ENCODE measurements at places on chromosomes 7 and 10. TPM values are rescaled to one million over a fixed set of nuclear protein-coding genes. Genes with fewer than 3 reads are reported as not detected.

PVRIG gene
- total RNA-seq, result 33.4 TPM

GRCh38 chr10:103764296-103765088 lies 90.9 kb downstream of the SH3PXD2A start:
- no peak overlapping the region for H3K4me3 ChIP-seq
- no peaks in the 10 kb centered on the region for H3K27me3 ChIP-seq
- no peaks in the 10 kb centered on the region for H3K36me3 ChIP-seq
- peaks cover 39% of the 10 kb centered on the region for H3K4me1 ChIP-seq
- peak overlapping the region; percentile 58 for H3K27ac ChIP-seq
- DNase-seq, result no peak

DNA sequence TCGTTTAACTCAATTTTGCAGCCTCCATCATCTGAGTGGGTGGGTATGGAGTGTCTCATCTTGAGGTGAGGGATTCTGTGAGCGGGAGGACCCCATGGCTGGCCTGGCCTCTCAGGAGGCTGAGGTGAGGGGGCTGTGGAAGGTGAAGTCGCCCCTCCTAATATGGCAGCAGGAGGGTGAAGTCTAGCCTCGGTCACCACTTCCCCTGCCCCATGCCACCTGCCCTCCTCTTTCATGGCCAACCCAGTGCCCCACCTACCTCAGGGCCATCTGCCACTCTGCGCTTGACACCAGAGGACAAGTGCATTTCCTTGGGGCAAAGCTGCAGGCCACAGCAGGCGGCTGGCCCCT lies 8.7 kb downstream of the RASGEF1A start:
- no peak overlapping the region for H3K4me3 ChIP-seq
- H3K27me3 ChIP-seq, result peaks cover 10% of the 10 kb centered on the region
- DNase-seq, result no peak
- H3K27ac ChIP-seq, result no peak overlapping the region

DNA sequence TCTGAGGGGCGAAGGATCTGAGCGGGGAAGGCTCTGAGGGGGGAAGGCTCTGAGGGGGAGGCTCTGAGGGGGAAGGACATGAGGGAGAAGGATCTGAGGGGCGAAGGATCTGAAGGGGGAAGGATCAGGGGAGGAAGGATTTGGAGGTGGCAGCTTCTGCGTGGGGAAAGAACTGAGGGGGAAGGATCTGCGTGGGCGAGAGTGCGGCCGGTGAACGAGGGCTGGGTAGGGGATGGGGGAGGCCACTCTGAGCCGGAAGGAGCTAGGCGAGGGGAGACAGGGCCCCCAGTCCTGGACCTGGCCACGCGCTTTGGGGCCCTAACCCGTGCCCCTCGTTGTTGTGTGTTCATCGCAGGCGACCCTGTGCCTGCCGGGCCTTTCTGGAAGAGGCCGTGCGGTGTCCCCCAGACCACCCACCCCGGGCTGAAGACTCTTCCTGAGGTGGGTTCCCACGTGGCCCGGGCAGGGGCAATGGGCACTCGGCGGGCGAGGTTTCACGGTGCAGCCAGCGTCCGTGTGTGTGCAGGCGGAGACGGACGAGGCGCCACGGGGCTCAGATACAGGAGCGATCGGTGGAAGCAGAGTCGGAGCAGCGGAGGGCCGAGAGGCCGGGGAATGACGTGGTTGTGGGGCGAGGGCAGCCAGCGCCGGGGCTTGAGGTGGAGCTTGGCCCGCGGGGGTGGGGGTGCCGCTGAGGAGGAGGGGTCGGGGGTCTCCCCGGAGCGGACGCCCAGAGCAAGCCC lies 2.0 kb downstream of the CALY start:
- H3K36me3 ChIP-seq, result no peaks in the 10 kb centered on the region
- H3K27ac ChIP-seq, result no peak overlapping the region
- no peak for DNase-seq
- peak overlapping the region; percentile 62 for H3K4me3 ChIP-seq

DNA sequence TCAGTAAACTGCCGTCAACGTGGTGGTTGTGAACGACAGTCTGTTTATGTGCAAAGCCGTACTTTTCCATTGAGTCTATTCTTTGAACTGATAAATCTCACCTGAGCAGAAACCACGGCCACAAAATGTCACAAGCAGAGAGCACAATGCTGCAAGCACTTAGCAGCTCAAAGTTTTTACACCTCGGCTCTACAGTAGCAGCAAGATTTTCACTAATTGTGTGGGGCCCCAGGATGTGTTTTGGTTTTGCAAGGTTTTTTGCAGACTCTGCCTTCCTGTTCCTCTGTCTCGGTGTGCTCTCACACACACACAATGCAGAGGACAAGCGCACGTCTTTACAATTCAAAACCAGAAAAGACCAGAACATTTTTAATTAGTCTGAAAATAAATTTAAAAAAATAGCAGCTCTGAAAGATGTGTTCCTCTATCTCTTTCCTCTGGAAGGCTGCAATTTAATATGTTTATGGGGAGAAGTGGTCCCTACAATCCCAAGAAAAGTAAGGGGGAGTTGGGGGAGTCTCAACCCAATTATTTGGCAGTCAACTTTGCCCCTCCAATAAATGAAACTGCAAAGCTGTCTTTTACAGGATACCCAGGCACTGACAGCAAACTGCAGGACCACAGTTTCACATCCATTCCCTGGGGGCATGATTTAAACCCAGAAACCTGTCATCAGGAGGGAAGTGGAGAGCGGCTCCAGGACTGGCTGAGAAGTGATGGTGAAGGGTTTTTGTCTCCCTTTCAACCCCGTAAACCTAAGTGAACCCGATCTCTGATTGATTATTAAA lies 73.8 kb upstream of the SFMBT2 start:
- H3K4me3 ChIP-seq, result peak overlapping the region; percentile 72
- peak; percentile 55 for DNase-seq
- H3K4me1 ChIP-seq, result peaks cover 66% of the 10 kb centered on the region

GRCh38 chr7:142356166-142356565 lies 98.3 kb upstream of the PRSS58 start:
- no peak overlapping the region for H3K27ac ChIP-seq
- H3K4me1 ChIP-seq, result peaks cover 30% of the 10 kb centered on the region
- no peak for DNase-seq
- no peaks in the 10 kb centered on the region for H3K36me3 ChIP-seq

CWF19L1 gene
- 53.6 TPM for total RNA-seq

- no peak for DNase-seq
- no peak overlapping the region for H3K27ac ChIP-seq
- H3K36me3 ChIP-seq, result no peaks in the 10 kb centered on the region
Measured at GRCh38 chr7:1224086-1224716, 8.5 kb upstream of the UNCX start.

DNA sequence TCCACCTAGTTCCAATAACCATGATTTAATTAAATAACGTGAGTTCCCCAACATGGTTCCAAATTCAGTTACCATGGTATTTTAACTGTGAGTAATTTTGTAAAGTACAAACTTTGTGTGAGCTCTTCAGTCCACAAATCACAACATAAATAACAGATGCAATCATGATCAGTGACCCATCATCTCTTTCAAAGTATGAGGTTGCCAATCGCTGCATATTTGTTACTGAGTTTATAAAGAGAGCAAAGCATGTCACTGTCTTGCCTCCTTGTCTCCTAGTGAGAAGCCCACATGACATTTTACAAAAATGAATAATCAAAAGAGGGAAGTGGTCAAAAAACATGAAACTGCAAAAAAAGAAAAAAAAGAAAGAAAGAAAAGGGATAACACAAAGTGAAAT lies 69.1 kb upstream of the PDSS1 start:
- DNase-seq, result no peak
- peaks cover 7% of the 10 kb centered on the region for H3K27me3 ChIP-seq
- H3K36me3 ChIP-seq, result no peaks in the 10 kb centered on the region
- H3K4me1 ChIP-seq, result peaks cover 5% of the 10 kb centered on the region
- no peak overlapping the region for H3K4me3 ChIP-seq

DNA sequence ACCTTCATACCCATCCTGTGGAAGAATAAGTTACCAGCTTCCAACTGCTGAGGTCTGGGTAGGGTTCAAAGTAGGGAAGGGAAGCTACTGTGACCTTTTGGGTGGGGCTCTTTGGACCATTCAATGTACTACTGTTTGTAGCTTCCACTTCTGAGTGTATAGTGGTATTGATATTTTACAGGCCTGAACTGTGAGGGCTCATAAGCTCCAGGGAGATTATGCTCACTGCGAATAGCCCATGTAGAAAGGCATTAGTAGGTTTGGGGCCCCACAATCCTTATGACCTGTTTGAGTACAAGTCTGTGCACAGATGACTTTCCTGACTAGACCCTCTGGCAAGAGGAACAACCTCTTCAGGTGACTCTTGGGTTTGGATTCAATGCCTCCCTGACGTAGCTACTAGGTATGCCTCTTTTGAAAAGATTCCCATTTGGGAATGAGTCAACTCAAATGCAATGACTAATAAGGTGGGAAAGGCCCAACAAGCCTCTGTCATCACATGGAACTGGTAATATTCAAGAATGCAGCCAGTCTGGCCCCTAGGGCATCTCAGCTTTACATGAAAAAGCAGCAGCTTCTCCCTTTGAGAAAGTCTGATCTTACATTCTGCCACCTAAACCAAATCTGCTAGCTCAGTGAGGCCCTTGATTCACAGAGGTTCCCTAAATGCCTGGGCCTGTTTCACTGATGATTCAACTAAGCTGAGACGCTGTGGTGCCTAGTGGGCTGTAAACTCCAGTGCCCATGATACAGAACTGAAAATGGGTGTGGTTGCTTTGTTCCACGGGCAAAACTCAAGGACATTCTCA lies 79.8 kb downstream of the ABI1 start:
- no peak for DNase-seq
- no peaks in the 10 kb centered on the region for H3K27me3 ChIP-seq
- no peak overlapping the region for H3K4me3 ChIP-seq
- peak overlapping the region; percentile 83 for H3K27ac ChIP-seq

- H3K4me1 ChIP-seq, result peaks cover 30% of the 10 kb centered on the region
- H3K4me3 ChIP-seq, result no peak overlapping the region
- H3K27me3 ChIP-seq, result no peaks in the 10 kb centered on the region
- H3K36me3 ChIP-seq, result peaks cover 5% of the 10 kb centered on the region
Measured at GRCh38 chr10:62244785-62245467, 23.7 kb downstream of the RTKN2 start.

- no peak for DNase-seq
- no peaks in the 10 kb centered on the region for H3K36me3 ChIP-seq
- no peak overlapping the region for H3K27ac ChIP-seq
- H3K4me3 ChIP-seq, result no peak overlapping the region
Measured at GRCh38 chr10:119246862-119247549, 39.6 kb downstream of the GRK5 start.

UROS gene
- total RNA-seq, result 48.4 TPM
